ENCODE measurements at places on chromosomes 1 and 21. TPM values are rescaled to one million over a fixed set of nuclear protein-coding genes. Genes with fewer than 3 reads are reported as not detected.

- no peaks in the 10 kb centered on the region for H3K36me3 ChIP-seq
- no peak overlapping the region for H3K4me3 ChIP-seq
- peaks cover 33% of the 10 kb centered on the region for H3K4me1 ChIP-seq
- peak; percentile 65 for DNase-seq
- no peaks in the 10 kb centered on the region for H3K27me3 ChIP-seq
Observed at GRCh38 chr1:40032240-40032891, 8.2 kb upstream of the CAP1 start.

- H3K4me3 ChIP-seq: no peak overlapping the region
- H3K27me3 ChIP-seq: peaks cover 39% of the 10 kb centered on the region
- DNase-seq: no peak
Observed at GRCh38 chr1:47705517-47706130, 267.8 kb downstream of the FOXD2 start.

DNA sequence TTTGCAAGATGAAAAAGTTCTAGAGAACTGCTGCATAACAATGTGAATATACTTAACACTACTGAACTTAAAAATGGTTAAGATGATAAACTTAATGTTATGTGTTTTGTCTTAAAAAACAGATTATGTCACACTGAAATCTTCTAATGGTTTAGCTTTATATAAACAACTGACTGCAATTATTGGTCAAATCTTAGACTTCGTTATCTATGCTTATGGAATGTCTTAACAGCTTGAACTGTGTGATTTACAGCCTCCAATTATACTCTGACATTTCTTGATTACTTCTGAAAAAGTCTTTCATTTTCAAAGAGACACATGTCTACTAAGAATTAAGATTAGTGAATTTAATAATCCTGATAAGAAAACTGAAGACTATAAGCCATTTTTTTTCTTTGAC, 71.1 kb downstream of the ZSWIM5 start:
- no peaks in the 10 kb centered on the region for H3K4me1 ChIP-seq
- no peaks in the 10 kb centered on the region for H3K27me3 ChIP-seq
- no peaks in the 10 kb centered on the region for H3K36me3 ChIP-seq
- no peak overlapping the region for H3K4me3 ChIP-seq
- no peak for DNase-seq

DNA sequence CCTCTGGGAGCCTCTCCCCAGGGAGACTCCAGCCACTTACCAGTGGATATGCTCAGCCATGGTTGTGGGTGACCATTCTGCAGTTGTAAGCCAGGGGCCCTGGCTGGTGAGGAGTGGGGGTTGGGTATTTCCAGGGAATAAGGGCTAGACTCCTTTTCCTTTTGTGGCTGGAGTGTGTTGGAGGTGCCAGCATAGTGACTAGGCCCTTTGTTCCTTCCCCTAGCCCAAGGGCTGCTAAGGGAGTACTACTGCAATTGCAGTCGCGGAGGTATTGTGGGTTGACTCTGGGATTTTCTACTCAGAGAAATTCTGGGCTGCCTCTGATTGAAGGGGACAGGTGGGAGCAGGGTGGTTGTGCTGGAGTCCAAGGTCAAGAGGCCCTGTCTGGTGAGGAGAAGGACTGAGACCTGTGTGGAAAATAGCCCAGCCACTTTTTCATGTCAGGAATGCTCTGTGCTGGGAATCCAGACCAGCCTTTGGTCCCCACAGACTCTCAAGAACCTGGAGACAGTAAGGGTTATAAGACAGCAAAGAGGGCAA, 43.1 kb downstream of the MROH9 start:
- H3K36me3 ChIP-seq: no peaks in the 10 kb centered on the region
- H3K27ac ChIP-seq: no peak overlapping the region
- H3K4me1 ChIP-seq: no peaks in the 10 kb centered on the region
- no peak for DNase-seq
- no peaks in the 10 kb centered on the region for H3K27me3 ChIP-seq

GRCh38 chr1:215704089-215704860, 137.2 kb downstream of the KCTD3 start:
- no peak overlapping the region for H3K4me3 ChIP-seq
- no peaks in the 10 kb centered on the region for H3K4me1 ChIP-seq
- H3K36me3 ChIP-seq: no peaks in the 10 kb centered on the region
- no peak overlapping the region for H3K27ac ChIP-seq

DNA sequence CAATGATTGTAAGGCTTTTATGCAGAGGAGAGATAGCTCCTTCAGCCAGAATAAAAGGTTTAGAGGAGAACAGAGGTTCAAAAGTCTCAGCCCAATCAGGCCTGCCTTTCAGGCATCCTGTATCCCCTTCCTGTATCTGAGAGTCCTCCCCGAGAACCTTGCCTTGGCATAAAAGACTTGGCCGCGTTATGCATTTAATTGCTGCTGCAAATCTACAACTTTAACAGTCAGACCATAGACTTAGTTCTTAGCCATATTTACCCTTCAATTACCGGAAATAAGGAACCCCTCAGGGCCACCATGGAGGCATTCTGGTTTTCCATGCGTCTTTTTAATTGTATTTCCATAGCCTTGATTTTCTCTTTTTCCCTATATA, 18.3 kb upstream of the HYI start:
- H3K27ac ChIP-seq: no peak overlapping the region
- no peak overlapping the region for H3K4me3 ChIP-seq
- H3K36me3 ChIP-seq: no peaks in the 10 kb centered on the region
- peaks cover 4% of the 10 kb centered on the region for H3K27me3 ChIP-seq

DNA sequence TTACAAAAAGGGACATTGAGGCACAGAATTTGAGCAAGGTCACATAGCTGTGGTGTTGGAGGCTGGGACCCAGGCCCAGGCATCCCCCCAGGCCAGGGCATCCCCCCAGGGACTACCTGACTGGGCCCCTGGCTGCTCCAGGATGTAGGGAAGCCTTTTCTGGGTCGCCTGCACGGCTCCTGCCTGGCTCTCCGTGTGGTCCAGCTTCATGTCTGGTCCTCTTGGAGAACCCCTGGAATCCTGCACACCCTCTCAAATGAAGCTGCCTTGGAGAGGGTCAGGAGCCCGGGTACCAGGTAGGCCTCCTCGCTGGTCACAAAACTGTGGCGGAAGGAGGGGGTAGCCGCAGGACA, 919 bp upstream of the CELSR2 start:
- no peak overlapping the region for H3K4me3 ChIP-seq
- H3K27ac ChIP-seq: no peak overlapping the region
- H3K27me3 ChIP-seq: peaks cover 4% of the 10 kb centered on the region
- H3K4me1 ChIP-seq: peaks cover 4% of the 10 kb centered on the region
- H3K36me3 ChIP-seq: no peaks in the 10 kb centered on the region
- no peak for DNase-seq

DNA sequence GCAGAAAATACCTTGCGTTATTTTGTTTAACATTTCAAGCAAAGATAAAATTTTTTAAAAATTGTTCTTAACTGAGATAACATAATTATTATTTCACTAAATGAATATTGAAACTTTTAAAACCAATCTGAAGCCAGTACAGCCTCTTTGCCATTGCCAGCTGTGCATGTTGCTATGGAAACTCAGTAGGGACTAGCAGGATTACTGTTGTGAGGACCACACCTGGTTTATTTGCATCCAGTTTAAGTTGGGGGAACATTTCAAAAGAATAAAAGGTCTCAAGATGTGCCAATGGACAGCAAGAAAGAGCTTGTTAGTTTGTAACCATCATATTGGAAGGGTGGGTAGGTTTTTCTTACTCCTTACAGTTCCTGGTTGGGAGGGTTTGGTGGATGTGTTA, 80.7 kb downstream of the POU2F1 start:
- H3K27ac ChIP-seq: no peak overlapping the region
- H3K27me3 ChIP-seq: no peaks in the 10 kb centered on the region
- no peaks in the 10 kb centered on the region for H3K36me3 ChIP-seq
- H3K4me1 ChIP-seq: peaks cover 5% of the 10 kb centered on the region
- no peak overlapping the region for H3K4me3 ChIP-seq
- no peak for DNase-seq

DNA sequence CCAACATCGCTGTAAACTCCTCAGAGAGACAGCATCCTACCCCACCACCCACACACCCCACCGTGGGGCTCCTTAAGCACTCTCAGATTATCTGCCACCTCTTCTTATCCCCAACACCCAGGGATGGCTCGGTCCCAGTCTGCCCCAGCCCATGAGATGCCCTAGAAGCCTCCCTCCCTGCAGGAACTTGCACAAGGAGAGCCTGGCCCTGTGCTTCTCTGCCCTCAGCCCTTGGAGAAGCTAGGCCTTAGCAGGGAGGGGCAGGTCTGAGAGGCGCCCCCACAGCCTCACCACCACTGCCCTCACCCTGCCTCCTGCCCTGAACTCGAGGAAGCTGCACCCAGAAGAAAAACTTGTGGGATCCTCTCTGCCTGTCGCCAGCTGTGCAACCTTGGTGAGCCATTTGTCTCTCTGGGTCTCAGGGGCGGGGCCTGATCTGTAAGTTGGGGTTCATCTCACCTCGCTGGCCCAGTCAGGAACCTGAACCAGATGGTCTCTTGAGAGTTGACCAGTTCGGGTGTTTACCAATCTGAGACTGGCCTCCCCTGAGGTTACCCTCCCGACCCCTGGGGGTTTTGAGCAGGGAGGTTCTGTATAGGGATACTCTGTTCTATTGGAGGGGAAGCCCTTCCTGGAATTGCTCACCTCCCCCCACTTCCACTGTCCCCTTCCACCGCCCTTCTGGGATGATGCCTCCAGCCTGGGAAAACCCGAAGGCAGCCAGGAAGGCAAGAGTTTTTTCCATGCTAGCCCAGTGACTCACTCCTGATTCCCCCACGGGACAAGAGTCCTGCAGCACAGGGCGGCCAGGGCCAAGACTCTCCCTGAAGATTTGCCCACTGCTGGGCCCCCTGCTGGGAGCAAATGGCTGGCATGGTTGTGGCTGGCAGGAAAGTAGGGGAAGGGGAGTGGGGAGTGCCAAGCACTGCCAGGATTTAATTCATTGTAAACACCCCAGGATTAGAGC, at the start of gene S100A3:
TSS of gene S100A3 (minus strand) at position 537 of the 967 bp plus-strand sequence. CDS start 773 bp downstream, outside the sequence.
- DNase-seq: no peak
- peaks cover 34% of the 10 kb centered on the region for H3K4me1 ChIP-seq
- peaks cover 8% of the 10 kb centered on the region for H3K36me3 ChIP-seq
- H3K27me3 ChIP-seq: no peaks in the 10 kb centered on the region

DNA sequence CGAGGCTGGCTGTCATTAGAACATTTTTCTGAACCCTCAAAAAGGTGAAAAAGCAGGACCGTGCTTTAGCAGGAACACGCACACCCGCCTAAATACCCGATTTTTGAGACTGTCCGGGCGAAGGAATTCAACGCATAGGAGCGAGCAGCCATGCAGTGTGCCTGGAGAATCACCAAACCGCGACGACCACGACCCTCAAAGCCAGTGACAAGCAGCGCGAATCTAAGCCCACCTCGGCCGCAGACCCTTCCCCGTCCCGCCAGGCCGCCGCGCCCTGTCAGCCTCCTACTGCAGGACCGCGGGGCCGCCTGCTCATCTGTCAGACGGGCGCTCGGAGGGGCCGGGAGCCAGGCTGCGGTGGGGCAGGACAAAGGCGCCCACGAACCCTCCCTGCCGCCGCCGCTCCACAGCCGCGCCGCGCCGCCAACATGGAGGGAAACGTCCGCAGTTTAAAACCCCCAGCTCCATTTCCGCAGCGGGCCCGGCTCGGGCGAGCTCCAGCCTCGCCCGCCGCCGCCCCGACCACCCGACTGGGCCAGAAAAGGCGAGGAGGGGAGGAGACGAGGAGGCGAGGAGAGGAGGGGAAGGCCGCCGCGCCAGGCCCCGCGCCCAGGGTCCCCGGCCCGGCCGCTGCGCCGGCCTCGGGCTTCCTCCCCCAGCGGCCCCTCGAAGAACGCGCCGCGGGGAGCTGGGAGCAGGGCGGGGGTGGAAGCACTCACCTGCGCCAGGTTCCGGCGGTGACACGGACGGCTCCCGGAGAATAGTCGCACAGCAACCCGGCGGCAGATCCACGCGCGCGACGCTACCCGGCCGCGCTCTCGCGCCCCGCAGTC, at the start of gene LBR:
TSS of gene LBR (minus strand) at position 804 of the 833 bp plus-strand sequence. CDS start 3,963 bp downstream, outside the sequence.
- peak; percentile 59 for DNase-seq
- H3K36me3 ChIP-seq: peaks cover 17% of the 10 kb centered on the region
- H3K27ac ChIP-seq: peak within 1 kb of the TSS; percentile 96
- H3K27me3 ChIP-seq: no peaks in the 10 kb centered on the region

DNA sequence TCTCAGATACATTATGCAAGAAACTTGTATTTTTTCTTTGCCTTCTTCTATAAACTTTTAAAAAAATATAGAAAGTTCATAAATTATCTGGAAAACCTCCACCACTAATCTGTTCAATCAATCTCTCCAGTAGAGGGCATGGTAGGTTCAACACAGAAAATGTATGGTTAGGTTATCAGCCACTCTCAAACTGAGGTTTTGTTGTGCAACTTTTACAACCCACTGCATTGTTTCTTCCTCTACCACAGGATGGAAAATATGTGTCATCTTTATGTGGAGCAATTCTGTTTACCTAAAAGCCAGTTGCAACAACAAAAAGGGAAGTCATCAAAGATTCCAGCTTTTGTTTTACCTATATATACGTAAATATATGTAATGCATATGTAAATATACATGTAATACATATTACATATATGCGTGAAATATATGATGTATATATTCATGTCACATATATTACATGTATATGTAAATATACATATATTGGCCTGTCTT, 3.0 kb upstream of the RGS2 start:
- no peak overlapping the region for H3K4me3 ChIP-seq
- peaks cover 1% of the 10 kb centered on the region for H3K36me3 ChIP-seq
- no peak overlapping the region for H3K27ac ChIP-seq
- no peak for DNase-seq
- H3K4me1 ChIP-seq: peaks cover 31% of the 10 kb centered on the region
- no peaks in the 10 kb centered on the region for H3K27me3 ChIP-seq

DNA sequence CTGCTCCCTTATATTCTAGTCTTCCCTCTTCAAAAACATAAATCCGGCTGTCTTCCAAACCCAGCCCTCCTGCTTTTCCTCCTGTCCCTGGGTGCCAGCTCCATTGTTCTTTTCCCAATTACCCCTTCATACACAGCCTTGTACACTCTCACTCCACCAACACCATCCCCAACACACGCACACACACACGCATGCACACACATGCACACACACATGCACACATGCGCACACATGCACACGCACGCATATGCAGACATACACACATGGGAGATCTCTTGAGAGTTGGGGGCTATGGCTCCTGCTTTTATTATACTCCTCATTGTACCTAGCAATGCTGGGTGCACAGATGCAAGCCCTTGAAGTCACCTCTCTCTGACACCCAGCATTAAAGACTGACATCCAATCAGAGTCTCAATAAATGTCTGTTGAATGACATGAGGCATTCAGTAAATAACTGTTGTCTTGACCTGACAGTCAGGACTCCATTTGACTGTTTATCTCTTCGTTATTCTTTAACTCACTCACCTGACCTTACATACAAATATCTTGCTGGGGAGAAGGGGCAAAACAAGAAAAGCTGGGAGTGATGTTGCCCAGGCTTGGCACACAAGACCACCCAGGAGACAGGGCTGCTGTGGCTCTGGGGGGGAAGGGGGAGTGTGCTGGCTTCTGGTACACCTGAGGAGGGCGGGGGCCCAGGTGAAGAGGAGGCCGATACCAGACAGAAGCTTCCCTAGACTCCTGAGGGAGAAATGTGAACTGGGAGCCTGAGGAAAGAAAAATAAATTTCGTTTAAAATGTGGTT, 16.0 kb downstream of the ABCA4 start:
- H3K4me1 ChIP-seq: no peaks in the 10 kb centered on the region
- no peaks in the 10 kb centered on the region for H3K36me3 ChIP-seq
- H3K27ac ChIP-seq: no peak overlapping the region
- H3K27me3 ChIP-seq: peaks cover 17% of the 10 kb centered on the region

The GPR25 gene
- total RNA-seq: not detected

The SRSF4 gene
- total RNA-seq: 147 TPM

The KRTAP7-1 gene
- total RNA-seq: not detected

The LCK gene
- total RNA-seq: 179 TPM

The PCP4 gene
- not detected for total RNA-seq

The HSPB7 gene
- total RNA-seq: not detected

The ALDH4A1 gene
- total RNA-seq: 5.8 TPM

The USP21 gene
- 32.0 TPM for total RNA-seq

Data from activated CD4-positive, alpha-beta T cell treated with anti-CD3 and anti-CD28 coated beads for 36 hours (primary cell).